Activated CD8-positive, alpha-beta memory T cell treated with anti-CD3 and anti-CD28 coated beads, Interleukin-2, amount 50 U/mL, for 4 hours (primary cell): ENCODE measurements at places on chromosomes 4 and X.

- DNase-seq, result no peak
Observed at GRCh38 chrX:39721566-39722279, 376.0 kb downstream of the BCOR start.

DNA sequence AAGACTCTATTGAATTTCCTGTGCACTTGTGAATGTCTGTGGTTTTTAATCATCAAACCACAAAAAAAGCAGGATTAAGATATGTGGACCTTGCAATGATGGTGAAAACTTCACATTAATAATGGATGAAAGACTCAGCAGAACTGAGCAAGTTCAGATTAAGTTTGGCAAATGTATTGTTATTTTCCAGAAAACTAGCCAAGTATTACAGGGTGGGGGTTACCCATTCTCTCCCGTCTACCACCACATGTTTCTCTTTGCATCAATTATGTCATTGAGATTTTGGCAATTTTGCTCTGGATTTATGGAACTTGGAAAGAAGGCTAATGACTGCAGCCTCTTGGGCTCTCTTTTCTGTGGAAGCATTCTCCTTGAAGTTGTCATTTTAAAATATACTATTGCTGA is 577.1 kb downstream of the ANKRD50 start:
- no peak for DNase-seq

DNA sequence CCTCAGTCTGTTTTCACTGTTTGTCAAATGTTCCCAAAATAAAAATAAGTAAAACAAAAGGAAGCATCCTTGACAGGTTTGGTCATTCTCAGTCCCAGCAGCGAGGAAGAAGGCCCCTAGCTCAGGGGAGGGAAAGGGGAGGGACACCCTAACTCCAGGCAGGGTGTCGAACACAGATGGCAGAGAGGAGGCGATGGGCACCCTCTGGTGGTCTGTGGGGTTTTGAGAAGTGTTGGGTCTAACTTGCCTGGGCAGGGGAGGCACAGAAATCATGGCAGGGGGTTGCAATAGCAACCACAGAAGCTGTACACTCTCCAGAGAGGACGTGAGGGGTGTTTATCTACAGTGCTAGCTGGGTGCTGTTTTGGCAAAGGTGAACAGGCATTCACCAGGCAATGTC is 229.8 kb upstream of the SFRP2 start:
- no peak for DNase-seq

- DNase-seq, result no peak
Observed at GRCh38 chrX:66200855-66201795, 37.1 kb downstream of the HEPH start.

DNA sequence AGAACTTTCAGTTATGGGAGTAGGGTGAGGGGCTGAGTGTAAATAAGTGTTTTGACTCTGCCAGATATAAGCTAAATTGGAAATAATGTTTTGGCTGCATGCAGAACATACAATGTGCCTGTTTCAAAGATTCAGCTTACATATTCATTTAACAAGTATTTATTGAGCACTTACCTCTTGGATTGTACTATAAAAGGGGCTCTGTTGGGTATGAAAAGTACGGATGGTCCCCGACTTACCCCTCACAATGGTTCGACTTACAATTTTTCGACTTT is 799 bp upstream of the AIFM1 start:
- no peak for DNase-seq

DNA sequence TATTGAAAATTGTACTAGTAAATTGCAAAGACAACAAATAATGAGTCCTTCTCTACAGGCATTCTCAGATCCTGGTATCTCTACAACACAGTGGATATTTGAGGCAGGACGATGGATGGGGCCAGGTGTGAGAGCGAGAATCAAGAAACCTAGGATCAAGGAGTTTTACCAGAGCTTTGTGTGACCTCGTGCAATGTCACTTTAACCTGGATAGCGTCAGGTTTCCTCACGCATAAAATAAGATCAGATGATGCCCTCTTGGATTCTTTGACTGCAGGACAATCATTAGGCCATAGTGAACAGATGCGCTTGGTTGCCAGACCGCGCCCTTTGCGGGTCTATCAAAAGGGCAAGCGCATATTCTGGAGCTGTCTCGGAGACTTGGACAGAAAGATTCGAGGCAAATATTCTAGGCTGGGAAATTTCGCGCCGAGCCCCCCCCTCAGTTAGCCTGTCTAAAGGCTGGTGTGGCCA is 66.6 kb downstream of the FBXO8 start:
- no peak for DNase-seq

DNA sequence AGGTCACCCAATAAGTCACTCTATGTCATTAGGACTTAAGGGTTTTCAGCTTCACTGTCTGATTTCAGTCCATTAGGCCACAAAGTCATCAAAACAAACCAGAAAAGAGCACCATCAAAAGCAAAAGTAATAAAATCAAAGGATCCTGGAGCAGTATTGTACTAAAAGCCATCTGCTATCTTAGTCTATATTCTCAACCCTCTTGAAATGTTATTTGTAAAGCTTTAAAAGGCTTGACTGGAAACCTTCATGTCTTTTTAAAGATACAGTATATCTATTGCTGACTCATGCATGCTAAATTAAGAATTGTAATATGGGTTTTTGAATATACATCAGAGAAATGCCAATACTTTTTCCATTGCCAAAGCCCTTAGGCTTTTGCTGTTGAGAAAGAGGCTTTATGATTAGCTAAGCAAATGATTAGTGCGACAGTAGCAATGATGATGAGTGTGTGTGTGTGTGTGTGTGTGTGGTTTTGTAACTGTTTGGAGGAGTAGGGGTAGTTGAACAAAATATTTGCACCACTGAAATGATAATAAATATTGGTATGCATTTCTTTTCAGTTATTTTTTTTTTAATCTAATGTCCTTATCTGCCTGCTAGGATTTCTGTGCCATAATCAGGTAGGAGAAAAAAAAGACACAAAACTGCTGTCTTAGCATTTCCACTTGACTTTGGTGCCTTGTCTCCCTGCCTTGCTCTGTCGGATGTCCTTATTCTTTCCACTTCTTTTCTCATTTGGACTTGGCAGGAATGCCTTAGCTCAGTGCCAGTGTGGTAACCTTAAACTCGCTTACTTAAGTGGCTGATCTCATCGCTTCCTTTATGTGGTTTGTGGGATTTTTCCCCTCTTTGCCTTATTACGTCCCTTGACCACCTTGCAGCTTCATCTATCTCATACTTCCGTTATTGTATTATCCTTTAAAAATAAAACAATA is 119.7 kb downstream of the PCDH7 start:
- DNase-seq, result no peak

DNA sequence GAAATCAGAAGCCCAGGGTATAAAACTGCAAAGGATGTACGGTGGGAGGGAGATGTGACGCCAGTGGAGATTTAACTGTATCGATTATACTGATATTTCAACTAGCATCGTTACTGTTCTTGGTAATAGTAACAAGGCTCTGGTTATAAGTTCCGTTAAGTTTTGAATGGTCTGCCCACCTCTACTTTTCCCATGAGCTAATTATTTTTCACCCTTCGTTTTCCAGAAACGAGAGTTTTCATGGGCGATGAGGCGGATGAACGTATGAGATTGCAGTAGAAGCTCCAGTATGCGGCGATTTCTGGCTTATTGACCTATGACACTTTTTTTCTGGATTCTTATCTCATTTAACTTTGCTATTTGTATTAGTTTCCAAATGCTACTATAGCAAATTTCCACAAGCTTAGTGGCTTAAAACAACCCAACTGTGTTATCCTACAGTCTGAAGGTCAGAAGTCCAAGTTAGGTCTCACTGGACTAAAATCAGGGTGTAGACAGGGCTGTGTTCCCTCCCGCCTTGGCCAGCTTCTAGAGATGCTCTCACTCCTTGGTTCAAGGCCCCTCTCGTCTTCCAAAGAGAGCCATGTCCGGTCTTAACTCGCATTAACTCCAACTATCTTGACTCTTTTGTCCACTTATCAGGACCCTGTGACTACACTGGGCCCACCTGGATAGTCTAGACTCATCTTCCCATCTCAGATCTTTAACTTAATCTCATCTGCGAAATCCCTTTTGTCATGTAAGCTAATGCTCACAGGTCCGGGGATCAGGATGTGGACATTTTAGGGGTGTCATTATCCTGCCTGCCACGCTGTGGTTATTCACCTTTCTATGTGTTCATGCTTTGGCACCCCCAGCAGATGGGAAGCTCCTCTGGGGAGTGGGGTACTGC is 122.5 kb downstream of the IRF2 start:
- no peak for DNase-seq

- DNase-seq, result peak; percentile 50
Observed at GRCh38 chrX:41720125-41720779, 3.7 kb upstream of the GPR82 start.

GRCh38 chr4:44671636-44672035 is 6.6 kb upstream of the GUF1 start:
- DNase-seq, result no peak

GRCh38 chr4:87005369-87005689 is 70.5 kb downstream of the AFF1 start:
- no peak for DNase-seq

- DNase-seq, result no peak
Observed at GRCh38 chr4:25872851-25873631, 10.3 kb upstream of the SEL1L3 start.

DNA sequence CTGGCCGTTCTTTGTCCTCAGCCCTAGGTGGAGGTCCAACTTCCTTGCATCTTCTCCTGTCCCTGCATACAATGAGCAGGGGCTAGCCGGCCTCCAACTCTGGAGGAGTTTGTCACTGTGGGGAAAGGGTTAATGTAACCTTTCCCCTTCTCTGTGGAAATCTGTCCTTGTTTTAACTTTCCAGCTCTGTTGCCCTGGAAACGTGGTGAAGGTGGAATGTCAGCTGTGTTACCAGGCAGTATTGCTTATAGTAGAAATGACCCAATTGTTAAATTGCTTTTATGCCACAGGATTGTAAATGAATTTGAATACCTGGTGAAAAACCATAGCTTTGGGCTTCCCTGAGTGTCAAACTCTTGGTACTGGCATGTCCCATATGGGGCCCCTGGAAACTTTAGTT is 131.6 kb upstream of the SCML1 start:
- no peak for DNase-seq

GRCh38 chr4:34365946-34366345 is 1878.4 kb downstream of the ARAP2 start:
- no peak for DNase-seq

- DNase-seq, result no peak
Observed at GRCh38 chrX:9555354-9555753, 90.5 kb downstream of the TBL1X start.

GRCh38 chr4:185396724-185397385 is at the start of gene ANKRD37:
TSS of gene ANKRD37 (plus strand) at chr4:185396841. CDS start at chr4:185396924, 83 bp downstream.
- DNase-seq, result no peak

- DNase-seq, result no peak
Observed at GRCh38 chr4:147480891-147481576, at the start of gene EDNRA. TSS of gene EDNRA (plus strand) at chr4:147481097. CDS start at chr4:147485682, 4,585 bp downstream.

- no peak for DNase-seq
Observed at GRCh38 chr4:14247767-14248166, 620.2 kb upstream of the BOD1L1 start.

- DNase-seq, result no peak
Observed at GRCh38 chr4:59571805-59572430, 1628.2 kb upstream of the ADGRL3 start.

DNA sequence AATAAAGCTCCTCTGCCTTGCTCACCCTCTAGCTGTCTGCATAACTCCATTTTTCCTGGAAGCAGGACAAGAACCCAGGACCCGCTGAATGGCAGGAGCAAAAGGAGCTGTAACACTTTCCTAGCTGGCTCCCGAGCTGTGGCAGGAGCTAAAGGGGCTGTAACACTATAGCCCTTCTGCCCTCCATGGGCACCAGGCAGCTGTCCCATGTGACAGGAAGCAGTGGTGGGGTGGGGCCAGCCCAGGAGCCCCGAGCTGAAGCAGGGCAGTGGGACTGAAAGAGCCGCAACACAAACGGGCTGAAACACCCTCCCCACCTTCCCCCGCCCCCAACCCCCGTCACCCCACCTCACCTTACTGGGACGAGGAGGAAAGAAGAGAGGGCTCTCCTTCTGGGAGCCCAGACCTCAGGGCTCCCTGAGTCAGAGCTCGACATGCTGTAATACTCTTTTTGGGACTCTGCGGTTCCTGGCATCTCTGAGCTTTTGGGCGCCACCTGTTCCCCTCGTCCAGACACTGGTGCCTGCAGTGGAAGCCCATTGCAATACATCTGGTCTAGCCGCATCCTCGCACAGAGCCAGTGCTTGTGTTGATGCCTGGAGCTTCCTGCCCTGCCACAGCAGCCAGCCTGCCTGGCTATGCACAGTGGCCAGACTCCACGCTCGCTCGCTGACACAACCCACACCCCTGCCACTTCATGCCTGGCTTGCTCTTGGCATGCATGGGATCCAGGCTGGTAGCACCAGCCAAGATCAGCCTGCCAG is 39.4 kb downstream of the PPM1K start:
- peak; percentile 23 for DNase-seq

DNA sequence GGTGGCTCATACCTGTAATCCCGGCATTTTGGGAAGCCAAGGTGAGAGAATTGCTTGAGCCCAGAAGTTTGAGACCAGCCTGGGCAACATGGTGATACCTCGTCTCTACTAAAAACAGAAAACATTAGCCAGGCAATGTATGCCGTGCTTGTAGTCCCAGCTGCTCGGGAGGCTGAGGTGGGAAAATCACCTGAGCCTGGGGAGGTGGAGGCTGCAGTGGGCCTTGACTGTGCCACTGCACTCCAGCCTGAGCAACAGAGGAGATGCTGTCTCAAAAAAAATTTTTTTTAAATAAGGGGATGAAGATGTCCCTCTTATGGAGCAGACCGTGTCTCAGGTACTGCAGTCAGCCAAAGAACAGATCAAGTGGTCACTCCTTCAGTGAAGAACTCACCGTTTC is 13.5 kb downstream of the CTAG1B start:
- DNase-seq, result no peak

- no peak for DNase-seq
Observed at GRCh38 chr4:122073615-122074014, 78.5 kb upstream of the BLTP1 start.

DNA sequence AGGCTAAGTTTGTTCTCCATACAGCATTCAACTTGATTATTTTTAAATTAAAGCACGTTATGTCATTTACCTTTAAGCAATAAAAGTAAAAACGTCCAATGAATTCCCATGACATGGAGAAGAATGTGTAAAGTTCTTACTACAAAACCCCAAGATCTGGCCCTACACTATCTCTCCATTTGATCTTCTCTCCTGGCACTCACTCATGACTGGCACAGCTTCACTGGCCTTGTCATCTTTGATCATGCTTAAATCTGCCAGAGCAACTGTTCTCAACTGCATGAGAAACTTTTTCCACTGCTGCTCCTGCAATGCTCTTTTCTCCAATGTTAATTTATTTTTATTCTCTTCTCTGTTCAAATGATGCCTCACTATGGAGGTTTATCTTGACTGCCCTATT is 1109.0 kb upstream of the IGFBP7 start:
- no peak for DNase-seq

DNA sequence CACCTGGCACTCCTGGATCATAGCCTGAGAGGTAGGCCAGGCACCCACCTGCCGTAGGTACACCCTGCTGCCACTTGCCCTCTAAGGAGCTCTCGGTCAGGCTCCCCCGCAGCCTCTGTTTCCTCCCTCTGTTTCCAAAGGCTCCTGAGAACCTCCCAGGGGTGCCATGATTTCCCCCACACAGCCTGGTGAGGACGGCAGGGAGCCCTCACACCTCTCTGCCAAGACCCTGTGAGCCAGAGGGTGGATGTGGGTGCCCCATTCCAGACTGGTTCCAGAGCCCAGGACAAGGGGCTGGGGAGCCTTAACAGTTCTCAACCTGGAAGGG is 1.6 kb upstream of the ABLIM2 start:
- no peak for DNase-seq
